Uterus (tissue), 4 donors: ENCODE measurements at places on chromosomes 1 and 21. TPM values are rescaled to one million over a fixed set of nuclear protein-coding genes. Genes with fewer than 3 reads are reported as not detected.
A peak's percentile ranks its signal among the peaks of the same experiment; 100 is the strongest.

- no peak overlapping the region for H3K4me3 ChIP-seq
- no peaks in the 10 kb centered on the region for H3K4me1 ChIP-seq
- H3K27ac ChIP-seq, result no peak overlapping the region
Observed at GRCh38 chr1:226370144-226370923, 37.6 kb downstream of the PARP1 start.

DNA sequence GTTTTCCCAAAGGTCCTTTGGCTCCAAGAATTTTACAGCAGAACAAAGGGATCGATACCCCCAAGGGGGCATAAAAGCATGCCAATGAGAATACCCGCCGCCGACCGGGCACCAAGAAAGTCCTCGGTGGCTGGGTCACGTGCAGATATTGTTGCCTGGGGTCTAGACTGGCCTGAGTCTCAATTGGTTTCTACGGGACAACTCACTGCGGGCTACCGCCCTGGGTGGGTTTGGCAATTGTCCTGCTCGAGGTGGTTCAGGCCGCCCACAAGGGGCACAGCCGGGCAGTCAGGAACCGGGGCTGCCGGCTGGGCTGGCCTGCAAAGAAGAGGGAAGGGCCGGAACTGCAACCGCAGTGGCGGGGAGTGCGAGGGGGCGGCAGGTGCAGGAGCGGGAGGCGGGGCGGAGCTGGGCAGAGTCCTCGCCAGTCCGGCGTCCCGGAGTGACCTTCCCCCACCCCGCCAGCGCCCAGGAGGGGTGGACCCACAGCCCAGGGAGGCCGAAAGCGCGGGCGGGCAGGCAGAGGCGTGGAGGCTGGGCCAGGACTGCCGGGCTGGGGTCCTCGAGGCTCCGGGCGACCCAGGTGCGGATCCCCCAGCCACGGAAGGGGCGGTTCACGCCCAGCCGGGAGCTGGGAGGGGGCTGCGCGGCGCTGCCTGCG lies 926 bp upstream of the ATP1B1 start:
- peak overlapping the region; percentile 56 for H3K4me3 ChIP-seq
- H3K27me3 ChIP-seq, result no peaks in the 10 kb centered on the region
- DNase-seq, result peak; percentile 65
- no peaks in the 10 kb centered on the region for H3K36me3 ChIP-seq
- no peaks in the 10 kb centered on the region for H3K4me1 ChIP-seq

DNA sequence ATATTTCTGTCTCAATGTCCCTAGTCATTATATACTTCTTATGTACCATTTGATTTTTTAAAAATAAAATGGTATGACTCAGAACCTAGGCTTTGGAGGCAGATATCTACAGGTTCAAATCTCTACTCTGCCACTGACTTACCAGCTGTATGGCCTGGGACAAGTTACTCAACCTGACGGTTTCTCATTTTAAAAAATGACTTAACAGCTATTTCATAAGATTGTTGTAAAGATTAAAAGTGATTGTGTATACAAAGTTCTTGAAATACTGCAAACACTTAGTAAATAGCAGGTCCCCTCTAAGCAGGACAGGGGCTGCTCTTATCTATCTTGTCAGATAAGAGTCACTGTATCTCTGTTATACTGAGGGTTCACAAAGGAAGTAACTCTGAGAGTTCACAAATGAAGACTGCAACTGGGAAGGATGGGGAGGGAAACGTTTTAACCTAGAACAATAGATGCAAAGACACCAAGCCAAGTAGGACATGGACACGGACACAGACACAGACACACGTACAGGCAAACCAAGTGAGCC lies 2.6 kb downstream of the BCAR3 start:
- no peak for DNase-seq
- no peak overlapping the region for H3K27ac ChIP-seq
- H3K36me3 ChIP-seq, result no peaks in the 10 kb centered on the region
- no peak overlapping the region for H3K4me3 ChIP-seq
- H3K27me3 ChIP-seq, result no peaks in the 10 kb centered on the region

GRCh38 chr1:83693427-83694126 lies 305.4 kb downstream of the TTLL7 start:
- no peaks in the 10 kb centered on the region for H3K4me1 ChIP-seq
- H3K27ac ChIP-seq, result no peak overlapping the region
- DNase-seq, result no peak
- no peaks in the 10 kb centered on the region for H3K36me3 ChIP-seq

DNA sequence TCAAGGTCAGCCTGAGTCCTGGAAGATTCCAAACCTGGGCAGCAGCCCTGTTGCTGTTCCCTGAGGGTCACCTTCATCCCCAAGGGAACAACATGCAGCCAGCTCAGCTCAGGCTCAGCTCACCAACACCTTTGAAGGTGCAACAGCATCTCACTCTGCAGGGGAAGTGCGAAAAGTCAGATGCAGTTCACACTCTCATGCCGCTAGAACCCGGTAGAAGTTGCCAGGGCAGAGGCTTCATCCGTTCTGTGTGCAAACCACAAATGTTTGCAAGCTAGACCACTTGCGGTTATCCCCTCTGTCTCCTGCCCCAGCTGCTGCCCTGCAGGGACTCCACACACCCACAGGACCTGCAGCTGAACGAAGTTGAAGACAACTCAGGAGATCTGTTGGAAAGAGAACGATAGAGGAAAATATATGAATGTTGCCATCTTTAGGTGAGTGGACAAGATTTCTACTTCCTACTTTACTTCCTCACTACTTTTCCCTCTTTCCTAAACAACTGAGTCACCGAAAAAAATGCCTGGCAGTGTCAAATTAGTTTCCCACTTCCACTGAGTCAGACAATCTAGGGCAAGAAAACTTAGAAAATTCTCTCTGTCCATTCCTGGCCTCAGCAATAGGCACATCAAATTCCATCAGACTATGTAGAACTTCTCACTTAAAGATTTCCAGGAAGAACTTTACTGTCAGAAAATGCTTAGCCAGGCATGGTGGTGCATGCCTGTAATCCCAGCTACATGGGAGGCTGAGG lies 1.8 kb upstream of the FCRL6 start:
- no peak overlapping the region for H3K27ac ChIP-seq
- H3K4me1 ChIP-seq, result no peaks in the 10 kb centered on the region
- no peak overlapping the region for H3K4me3 ChIP-seq
- H3K36me3 ChIP-seq, result no peaks in the 10 kb centered on the region

Gene SDC3
- total RNA-seq, result 37.4 TPM

GRCh38 chr1:89606227-89606980 lies 26.5 kb upstream of the LRRC8C start:
- no peaks in the 10 kb centered on the region for H3K27me3 ChIP-seq
- no peak overlapping the region for H3K27ac ChIP-seq
- no peak for DNase-seq
- no peak overlapping the region for H3K4me3 ChIP-seq

- H3K4me1 ChIP-seq, result peaks cover 5% of the 10 kb centered on the region
- no peaks in the 10 kb centered on the region for H3K36me3 ChIP-seq
Observed at GRCh38 chr1:89605692-89606091, 27.2 kb upstream of the LRRC8C start.
